Activated T-cell treated with anti-CD3 and anti-CD28 coated beads for 24 hours (primary cell): ENCODE measurements at places on chromosomes 1 and 21.

GRCh38 chr1:112478314-112478713 lies 30.5 kb upstream of the WNT2B start:
- no peak for DNase-seq

DNA sequence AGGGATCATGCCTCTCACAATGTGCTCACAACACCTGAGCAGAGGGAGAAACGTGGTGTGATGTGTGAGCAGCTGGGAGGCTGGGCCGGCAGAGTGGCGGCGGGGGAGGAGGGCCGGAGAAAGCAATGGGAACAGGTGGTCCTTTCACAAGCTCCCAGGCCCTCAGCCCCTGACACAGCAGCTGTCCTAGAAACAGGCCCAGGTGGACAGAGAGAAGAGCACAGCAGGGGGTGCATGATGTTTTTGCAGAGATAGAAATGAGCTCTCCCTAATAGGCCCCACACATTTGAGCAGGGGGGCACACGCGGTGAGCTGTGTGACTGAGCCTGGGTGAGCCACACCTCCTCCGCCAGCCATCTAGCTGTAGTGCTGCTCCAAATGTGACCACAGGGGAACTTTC lies 7.6 kb upstream of the RGS16 start:
- no peak for DNase-seq

DNA sequence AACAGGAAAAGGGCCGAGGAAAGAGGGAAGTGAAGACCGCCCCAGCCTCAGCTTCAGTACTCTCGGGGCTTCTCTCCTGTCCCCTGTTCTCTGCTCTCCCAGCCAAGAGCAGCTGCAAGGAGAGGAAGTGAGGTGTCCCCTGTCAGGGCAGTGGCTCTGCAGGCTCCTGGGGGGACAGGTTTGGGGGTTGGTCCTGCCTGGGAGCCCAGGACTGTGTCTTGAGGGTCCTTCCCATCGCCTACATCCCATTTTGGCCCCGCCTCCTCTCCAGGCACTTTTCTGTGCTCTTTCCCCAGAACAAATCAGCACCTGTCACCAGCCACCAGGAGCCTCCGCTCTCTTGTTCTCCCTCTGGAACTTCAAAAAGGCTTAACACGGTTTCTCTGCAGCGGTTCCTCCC lies 82.6 kb downstream of the VWA5B1 start:
- no peak for DNase-seq

GRCh38 chr1:2801046-2801445 lies 447 bp downstream of the TTC34 start:
- DNase-seq: no peak

GRCh38 chr1:9891207-9891606 lies 18.9 kb downstream of the CTNNBIP1 start:
- DNase-seq: no peak

- no peak for DNase-seq
Measured at GRCh38 chr1:244273845-244274619, 177.7 kb downstream of the ADSS2 start.

DNA sequence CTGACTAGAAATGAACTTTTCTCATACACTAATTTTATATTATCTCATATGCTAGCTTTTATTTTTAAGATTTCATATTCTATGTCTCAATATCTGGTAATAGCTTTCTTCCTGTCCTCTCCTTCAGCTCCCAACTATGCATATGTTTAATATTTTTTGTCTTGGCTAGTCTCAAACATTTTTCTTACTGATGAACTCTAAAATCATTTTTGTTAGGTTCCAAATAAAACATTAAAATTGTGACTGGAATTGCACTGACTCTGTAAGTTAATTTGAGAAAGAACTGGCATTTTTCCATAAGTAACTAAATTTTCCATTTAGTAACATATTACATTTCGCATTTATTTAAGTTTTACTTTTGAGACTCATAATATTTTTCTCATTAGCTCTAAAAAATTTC lies 368.5 kb upstream of the DPYD start:
- no peak for DNase-seq

GRCh38 chr1:55326496-55327243 lies 111.5 kb upstream of the USP24 start:
- no peak for DNase-seq

DNA sequence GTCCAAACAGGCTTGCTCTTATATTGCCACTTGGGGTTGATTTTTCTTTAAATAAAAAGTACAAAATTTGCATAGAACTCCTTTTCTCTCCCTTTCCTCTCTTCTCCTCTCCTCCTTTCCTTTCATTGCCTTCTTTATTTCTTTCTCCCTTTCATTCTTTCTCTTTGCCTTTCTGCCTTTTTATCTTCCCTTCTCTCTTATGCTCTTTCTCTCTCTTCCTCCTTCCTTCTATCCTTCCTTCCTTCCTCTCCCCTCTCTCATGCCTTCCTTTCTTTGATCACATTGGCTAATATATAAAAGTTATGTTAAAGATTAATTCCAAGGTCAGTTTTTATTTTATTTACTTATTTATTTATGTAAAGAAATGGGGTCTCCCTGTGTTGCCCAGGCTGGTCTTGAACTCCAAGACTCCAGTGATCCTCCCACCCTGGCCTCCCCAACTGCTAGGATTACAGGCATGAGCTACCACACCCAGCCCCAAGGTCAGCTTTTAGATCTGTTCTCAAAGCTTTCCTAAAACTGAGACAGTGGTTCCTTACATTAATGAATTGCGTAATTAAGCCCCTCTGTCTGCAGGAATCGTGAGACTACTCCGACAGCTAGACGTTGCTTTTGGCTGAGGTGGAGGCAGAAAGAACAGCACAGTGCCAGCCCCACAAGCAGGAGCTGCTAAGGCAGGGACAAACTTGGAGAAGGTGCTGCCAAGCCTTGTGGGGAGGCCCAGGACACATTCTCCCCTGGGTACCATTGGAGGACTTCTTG lies 361.9 kb downstream of the SIPA1L2 start:
- DNase-seq: no peak

- no peak for DNase-seq
Measured at GRCh38 chr1:165152727-165153126, 203.8 kb downstream of the LMX1A start.

GRCh38 chr21:41258617-41259016 lies 58.0 kb upstream of the FAM3B start:
- DNase-seq: no peak

GRCh38 chr1:54417123-54417522 lies 10.9 kb upstream of the SSBP3 start:
- no peak for DNase-seq

DNA sequence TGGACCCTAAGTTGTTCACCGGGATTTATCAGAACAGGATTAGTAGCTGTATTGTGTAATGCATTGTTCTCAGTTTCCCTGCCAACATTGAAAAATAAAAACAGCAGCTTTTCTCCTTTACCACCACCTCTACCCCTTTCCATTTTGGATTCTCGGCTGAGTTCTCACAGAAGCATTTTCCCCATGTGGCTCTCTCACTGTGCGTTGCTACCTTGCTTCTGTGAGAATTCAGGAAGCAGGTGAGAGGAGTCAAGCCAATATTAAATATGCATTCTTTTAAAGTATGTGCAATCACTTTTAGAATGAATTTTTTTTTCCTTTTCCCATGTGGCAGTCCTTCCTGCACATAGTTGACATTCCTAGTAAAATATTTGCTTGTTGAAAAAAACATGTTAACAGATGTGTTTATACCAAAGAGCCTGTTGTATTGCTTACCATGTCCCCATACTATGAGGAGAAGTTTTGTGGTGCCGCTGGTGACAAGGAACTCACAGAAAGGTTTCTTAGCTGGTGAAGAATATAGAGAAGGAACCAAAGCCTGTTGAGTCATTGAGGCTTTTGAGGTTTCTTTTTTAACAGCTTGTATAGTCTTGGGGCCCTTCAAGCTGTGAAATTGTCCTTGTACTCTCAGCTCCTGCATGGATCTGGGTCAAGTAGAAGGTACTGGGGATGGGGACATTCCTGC lies 3.9 kb upstream of the OLFML3 start:
- DNase-seq: no peak

GRCh38 chr1:2024451-2024850 lies 5.3 kb downstream of the GABRD start:
- no peak for DNase-seq
